ENCODE measurements at places on chromosomes 1 and 21.
A peak's percentile ranks its signal among the peaks of the same experiment; 100 is the strongest.

DNA sequence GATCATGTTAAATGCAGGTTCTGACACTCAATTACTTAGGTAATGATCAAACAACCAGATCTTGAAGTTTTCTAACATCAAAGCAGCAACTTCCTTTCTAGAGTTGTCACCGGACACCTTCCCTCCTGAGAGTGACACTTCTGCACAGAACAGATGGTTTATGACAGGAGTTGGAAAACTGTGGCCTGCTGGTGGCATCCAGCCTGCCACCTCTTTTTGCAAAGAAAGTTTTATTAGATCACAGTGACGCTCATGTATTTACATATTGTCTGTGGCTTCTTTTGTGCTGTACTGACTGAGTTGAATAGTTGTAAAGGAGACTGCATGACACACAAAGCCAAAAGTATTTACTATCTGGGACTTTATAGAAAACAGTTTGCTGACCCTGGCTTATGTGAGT, 28.3 kb downstream of the DDR2 start:
- DNase-seq: no peak

- peak; percentile 60 for DNase-seq
These were observed 9.3 kb downstream of the MASP2 start for GRCh38 chr1:11037740-11038182.

DNA sequence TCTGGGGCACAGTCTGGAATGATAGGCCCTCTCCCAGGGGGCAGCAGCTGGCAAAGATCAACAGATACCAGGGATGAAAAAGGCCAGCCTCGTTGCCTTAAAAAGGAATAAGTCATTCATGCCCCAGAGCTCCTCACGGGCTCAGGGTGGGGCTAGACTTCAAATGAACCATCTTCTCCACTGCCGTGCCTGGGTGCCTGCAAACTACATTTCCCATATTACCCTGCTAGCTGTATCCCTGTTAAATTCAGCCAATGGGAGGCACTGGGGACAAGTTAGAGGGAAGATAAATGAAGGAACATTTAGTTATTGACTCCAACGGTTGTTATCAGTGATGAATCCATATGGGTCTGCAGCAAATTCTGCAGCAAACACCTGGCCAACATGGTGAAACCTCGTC, 101.2 kb upstream of the CYYR1 start:
- DNase-seq: no peak

- no peak for DNase-seq
These were observed 24.0 kb downstream of the TEX35 start for GRCh38 chr1:178536844-178537371.

- no peak for DNase-seq
These were observed 2.9 kb downstream of the ASAP3 start for GRCh38 chr1:23481026-23481597.

GRCh38 chr21:45575993-45576837, 34.0 kb upstream of the SLC19A1 start:
- DNase-seq: no peak

DNA sequence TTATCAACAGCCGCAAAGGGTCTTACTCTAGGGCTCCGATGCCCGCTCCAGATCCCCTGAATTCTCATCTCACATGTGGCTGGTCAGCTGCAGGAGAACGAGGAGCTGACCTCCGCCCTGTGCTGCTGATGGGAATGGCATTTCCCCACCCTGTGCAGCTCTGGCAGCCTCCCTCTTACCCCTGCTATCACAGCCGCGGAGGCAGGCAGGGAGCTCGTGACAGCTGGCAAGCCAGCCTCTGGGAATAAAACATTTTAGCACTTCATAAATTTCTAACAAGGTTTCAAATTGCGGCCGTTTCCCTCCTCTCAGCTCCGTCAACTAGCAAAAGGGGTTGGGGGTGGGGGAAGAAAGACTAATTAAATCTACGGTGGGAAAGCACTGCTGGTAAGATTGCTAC, 81.1 kb downstream of the DSCAM start:
- DNase-seq: no peak

DNA sequence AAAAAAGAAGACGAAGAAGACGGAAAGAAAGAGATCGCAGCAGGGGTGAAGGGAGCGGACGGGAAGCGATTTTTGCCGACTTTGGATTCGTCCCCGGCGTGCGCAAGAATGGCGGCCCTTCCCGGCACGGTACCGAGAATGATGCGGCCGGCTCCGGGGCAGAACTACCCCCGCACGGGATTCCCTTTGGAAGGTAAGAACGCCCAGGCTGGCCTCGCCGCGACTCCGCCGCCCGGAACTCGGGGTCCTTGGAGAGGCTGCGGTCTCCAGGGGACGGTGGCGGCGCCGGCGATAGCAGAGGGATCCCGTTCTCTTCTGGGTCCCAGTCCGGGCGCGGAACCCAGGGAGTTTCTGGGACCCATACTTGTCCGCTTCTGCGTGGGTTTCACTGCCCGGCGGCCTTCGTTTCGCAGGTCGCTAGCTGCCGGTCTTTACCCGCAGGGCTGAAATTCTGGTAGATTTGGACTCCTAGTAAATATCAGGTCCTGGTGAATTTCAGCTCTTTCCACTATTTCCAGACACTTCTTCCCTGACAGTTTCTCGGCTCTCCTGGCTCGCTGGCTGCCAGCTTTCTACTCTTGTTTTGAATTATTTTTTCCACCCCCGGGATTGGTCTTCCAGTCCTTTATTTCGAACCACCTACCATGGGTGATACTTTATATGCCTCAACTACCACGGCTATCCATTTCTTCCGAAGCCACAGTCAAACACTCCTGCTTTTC, 1.0 kb downstream of the PAX7 start:
- no peak for DNase-seq

DNA sequence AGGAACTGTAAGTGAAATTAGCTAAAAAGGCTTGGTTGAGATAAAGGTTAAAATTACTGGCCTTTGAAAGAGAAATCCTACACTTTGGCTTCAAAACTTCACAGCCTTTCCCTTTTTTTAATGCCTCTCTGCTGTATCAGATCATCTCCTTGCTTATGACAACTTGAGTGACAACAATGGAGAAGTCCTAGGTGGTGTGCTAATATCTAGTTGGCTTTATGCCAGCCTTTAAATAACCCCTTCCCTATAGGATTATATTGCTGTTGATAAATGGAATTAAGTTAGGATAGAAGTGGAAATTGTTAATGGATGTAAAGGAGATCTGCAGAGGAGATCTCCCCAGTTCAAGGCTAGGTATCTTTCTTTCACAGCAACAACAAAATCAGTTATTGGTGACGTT, 130.2 kb upstream of the ATP1B1 start:
- DNase-seq: no peak

DNA sequence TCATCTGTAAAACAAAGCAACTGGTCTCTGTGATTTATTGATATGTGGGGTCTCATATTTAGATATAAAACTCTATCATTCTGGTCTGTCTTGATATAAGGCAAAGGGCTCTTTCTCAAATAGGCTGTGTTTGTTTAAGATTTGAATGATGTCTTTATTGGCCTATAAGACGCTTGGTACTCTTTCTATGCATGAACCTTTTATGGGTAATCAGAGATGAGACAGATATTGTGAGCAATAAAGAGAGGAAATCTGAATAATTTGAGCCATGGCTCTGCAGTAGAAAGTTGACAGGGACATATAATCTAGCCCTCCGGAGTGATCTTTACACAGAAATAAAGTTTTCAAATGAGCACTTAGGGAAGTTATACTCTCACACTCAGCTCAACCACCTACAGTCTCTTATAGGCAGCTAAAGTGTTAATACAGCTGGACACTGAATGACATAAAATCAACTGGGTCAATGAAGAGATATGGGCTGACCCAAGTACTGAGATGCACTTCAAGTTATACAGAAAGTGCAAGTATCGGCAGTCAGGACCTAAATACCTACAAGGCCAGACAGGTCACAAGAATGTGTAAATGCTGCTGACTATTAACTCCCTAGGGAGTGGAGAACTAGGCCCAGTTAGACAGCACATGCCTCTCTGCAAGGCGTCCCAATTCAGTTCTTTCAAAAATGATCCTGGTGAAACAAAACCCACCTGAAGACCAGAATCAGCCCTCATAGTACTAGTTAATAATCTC, 111.0 kb downstream of the PTPN14 start:
- DNase-seq: no peak

DNA sequence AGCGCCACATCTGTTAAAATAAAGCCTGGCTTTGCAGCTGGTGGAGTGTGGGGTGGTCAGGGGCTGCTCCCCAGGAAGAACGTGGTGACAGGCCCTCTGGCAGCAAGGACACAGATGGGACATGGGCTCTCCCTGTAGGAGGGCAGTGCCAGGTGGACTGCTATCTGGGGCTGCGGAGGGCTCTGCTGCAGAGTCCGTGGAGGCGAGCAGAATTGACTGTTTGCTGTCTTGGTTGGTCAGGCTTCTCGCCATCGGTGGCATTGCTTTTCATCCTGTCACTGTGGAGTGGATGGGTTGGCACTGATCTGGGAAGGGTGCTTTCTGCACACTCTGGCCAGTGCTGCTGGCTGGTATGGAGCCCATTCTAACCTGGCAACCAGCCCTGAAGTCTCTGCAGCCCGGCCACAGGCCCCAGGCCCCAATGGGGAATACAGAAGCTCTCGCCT, 103.0 kb downstream of the LAMC2 start:
- DNase-seq: no peak

DNA sequence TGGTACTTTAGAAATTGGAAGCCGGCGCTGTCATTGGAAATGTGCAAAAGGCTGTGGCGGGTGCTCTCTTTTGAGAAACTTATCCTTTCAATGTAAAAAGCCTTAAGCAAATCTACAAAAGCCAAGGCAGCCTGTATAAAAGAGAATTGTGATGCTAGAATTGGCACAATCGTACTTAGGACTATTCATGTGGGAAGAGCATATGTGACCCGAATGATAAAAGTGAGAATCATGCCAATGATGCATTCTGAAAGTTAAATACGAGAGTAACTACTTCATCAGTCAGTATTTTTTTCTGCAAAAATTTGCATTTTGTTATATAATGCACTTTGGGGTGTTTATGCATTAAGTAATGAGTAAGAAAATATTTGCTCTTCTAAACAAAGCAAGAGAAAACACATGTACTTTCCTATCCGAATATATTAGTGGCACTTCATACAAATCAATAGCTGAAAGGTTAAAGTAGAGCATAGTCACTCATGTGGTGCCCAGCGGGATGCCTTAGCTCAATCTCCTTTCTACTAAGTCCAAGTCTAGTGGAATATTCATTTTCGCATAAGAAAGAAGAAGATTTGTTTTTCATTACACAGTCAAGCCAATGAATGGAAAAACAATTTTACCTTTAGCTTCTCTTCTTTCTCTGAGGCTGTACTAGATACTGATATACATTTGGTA, 1256.6 kb upstream of the B3GALT2 start:
- DNase-seq: no peak

- no peak for DNase-seq
These were observed 26.4 kb upstream of the LRRC8D start for GRCh38 chr1:89794406-89794805.

GRCh38 chr1:5911157-5911556, 81.1 kb downstream of the NPHP4 start:
- DNase-seq: no peak

GRCh38 chr1:53114581-53115400, 27.6 kb downstream of the SLC1A7 start:
- no peak for DNase-seq

GRCh38 chr1:31694069-31694963, 9.5 kb downstream of the COL16A1 start:
- no peak for DNase-seq

DNA sequence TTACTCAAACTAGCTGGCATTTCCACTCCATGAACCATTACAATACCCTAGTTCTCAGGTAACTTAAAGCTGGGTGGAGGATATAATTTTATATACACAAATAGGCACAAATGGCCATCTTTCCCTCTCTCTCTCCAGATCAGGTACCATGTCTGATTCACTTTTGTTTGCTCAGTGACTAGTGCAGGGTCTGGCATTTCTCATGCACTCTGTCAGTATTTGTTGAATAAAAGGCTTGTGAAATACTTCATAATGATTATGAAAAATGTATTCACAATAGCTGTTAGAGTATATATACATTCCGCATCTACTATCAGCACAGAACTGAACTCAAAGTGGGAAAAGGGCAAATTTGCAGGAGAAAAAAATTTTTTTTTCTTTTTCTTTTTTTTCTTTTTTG, 510.2 kb upstream of the USP24 start:
- no peak for DNase-seq

DNA sequence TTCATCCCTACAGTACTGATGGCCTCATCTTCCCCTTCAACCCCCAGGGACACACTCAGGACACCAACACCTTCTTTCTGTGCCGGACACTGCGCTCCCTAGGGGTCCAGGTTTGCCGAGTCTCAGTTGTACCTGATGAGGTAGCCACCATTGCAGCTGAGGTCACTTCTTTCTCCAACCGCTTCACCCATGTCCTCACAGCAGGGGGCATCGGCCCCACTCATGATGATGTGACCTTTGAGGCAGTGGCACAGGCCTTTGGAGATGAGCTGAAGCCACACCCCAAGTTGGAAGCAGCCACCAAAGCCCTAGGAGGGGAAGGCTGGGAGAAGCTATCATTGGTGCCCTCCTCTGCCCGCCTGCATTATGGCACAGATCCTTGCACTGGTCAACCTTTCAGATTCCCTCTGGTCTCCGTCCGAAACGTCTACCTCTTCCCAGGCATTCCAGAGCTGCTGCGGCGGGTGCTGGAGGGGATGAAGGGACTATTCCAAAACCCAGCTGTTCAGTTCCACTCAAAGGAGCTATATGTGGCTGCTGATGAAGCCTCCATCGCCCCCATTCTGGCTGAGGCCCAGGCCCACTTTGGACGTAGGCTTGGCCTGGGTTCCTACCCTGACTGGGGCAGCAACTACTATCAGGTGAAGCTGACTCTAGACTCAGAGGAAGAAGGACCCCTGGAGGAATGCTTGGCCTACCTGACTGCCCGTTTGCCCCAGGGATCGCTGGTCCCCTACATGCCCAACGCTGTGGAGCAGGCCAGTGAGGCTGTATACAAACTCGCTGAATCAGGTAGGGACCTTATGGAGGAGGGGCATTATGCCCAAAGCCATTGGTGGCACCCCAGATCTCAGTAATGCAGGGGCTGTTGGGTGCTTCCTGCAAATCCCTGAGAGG, 5.1 kb upstream of the LENEP start:
- no peak for DNase-seq
